ENCODE measurements at places on chromosomes 12 and 14.

- no peak for DNase-seq
Measured at GRCh38 chr12:30110958-30111586, 327.3 kb upstream of the TMTC1 start.

GRCh38 chr14:100865682-100866591 lies 37.6 kb downstream of the RTL1 start:
- no peak for DNase-seq

GRCh38 chr14:87430214-87430613 lies 562.8 kb downstream of the GALC start:
- DNase-seq, result no peak

DNA sequence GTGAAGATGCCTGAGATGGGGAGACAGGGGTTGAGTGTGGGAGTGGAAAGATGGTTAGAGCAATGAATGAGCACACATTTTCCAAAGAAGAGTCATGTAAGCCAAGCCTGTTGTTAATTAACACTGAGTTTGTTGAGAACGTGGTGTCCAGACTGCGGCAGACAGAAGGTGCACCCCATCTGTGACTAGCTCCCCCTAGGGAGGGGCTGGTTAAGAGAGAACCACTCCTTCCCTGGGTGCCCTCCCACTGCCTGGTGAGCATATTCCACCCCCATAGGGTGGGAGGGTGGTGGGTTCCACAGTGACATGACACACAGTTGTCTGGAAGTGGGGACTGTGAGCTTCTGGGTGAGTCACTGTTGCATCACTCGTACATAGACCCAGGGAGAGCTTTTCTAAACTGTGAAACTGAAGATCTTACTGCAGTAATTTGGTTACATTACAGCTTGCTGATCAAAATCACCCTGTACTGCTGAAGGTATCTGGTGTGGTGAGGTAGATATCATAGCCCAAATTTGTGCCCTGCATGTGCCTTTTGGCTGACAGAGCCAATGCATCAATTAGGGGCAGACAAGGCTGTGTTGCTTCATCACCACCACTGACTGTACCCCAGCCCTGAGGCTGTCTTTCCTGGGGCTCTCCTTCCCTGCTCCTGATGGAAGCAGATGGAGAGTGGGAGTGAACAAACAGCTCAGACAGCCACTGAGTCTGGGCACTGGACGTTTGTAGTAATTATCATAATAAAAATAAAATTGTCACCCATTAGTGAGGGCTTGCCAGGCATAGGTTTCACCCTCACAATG lies 150.9 kb downstream of the EMP1 start:
- DNase-seq, result no peak

GRCh38 chr14:86084097-86084496 lies 554.2 kb downstream of the FLRT2 start:
- DNase-seq, result no peak

GRCh38 chr14:100278702-100279101 lies 27.5 kb downstream of the SLC25A29 start:
- peak; percentile 96 for DNase-seq

- peak; percentile 36 for DNase-seq
Measured at GRCh38 chr14:57818511-57818910, 47.4 kb downstream of the SLC35F4 start.

GRCh38 chr12:84166812-84167211 lies 745.8 kb downstream of the SLC6A15 start:
- DNase-seq, result no peak

GRCh38 chr14:74618078-74618952 lies 6.3 kb upstream of the LTBP2 start:
- no peak for DNase-seq

DNA sequence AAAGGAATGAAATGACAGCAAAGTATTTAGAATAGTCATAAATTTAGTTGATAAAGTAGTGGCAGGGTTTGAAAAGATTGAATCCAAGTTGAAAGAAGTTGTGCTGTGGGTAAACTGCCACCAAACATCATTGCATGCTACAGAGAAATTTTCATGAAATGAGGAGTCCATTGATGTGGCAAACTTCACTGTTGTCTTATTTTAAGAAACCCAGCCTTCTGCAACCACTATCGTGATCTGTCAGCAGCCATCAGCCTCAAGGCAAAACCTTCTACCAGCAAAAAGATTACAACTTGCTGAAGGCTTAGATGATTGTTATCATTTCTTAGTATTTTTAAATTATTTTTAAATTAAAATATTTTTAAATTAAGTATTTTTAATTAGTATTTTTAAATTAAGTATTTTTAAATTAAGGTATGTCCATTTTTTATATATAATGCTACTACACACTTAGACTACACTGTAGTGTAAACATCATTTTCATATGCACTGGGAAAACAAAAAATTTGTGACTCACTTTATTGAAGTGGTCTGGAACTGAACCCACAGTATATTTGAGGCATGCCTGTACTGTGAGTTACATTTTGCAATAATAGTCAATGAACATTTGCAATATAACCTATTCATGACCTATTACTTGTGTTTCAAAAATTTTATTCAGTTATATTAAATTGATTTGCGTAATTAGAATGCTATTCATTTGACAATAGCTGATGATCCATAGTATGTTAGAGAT lies 67.2 kb upstream of the SYT1 start:
- no peak for DNase-seq

DNA sequence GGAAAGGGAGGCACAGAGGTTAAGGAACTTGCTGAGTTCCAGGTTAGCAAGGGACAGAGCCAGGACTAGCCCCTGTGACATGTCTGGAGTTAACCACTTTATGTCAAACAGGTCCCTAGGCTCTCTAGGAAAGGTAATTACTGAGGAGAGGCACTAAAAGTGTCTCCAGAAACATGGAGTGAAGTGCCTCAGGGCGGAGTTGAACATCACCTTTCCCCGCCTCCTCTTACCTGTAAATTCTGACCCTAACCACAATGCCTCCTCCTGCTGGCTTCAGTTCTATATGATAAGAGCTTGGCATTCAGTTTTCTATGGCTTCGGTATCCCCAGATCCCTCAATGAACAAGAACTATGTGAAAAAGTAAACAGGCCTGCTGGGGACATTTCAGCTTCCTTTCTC lies 18.1 kb downstream of the RPH3A start:
- DNase-seq, result no peak

GRCh38 chr12:123967121-123967586 lies 5.5 kb downstream of the CCDC92 start:
- no peak for DNase-seq

DNA sequence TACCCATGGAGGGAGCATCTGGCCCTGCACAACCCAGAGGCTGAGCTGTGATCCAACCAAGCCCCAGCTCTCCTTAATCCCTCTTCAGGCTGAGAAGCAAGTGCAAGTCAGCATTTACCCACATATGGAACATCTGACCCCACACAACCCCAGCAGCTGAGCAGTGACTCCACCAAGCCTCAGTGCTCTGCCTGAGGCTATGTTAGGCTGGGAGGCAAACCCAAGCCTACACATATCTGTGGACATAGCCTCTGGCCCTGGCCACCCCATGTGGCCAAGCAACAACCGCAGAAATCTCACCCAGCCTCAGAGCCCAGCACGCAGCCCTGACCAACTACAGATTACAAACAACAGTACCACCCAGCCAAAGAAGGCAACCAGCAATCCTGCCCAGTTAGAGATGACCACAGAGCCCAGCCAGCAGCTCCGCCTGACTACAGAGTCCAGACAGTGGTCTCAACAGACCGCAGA lies 142.8 kb downstream of the NUAK1 start:
- DNase-seq, result no peak

Measured in DMS79 treated with DMSO at 0.1 percent for 48 hours (cell line).